ENCODE measurements at places on chromosomes 12 and 14.

GRCh38 chr14:99758121-99758821, 34.9 kb upstream of the EML1 start:
- peak; percentile 85 for DNase-seq

DNA sequence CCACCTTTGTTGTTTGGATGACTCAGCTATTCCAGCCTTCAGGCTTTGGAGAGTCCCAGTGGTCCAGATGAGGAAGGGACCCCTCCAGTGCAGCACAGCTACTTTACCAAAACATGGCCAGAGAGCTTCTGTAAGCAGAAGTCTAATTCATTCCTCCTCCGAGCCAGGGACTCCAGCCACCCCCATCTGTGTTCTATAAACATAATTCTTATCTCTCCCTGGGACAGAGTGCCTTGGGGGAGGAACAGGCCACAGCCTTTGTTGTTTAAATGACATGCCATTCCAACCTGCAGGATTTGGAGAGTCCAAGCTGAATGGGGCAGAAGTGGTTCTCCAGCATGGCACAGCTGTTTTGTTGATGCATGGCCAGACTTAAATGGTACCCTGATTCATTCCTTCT, 994.0 kb downstream of the TRHDE start:
- no peak for DNase-seq

DNA sequence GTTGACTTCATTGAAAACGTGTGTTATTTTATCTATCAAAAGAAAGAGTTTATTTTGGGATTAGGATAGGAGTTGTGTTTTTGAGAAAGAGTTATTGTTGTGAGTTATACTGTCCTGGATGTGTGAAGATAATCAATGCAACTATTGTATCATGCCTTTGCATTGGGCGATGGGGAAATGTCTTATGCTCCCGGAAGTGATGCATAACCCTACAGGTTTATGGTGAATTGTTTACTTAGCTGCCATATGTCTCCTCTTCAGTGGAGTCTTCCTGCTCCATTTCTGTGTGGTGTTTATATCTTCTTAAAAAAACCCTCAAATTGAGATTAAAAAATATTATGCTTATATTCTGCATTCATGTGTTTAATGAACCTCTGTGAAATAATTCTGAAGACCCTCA, 6.5 kb downstream of the PDE3A start:
- DNase-seq, result no peak

- peak; percentile 33 for DNase-seq
These were observed 116.9 kb upstream of the PWP1 start for GRCh38 chr12:107568718-107569117.

GRCh38 chr14:100778951-100779690, 46.8 kb upstream of the MEG3 start:
- DNase-seq, result no peak

GRCh38 chr12:68317047-68317667, 15.0 kb downstream of the MDM1 start:
- peak; percentile 84 for DNase-seq

- no peak for DNase-seq
These were observed 5.0 kb upstream of the ALDH2 start for GRCh38 chr12:111761706-111762105.

GRCh38 chr14:22872033-22872832, 693 bp downstream of the LRP10 start:
- DNase-seq, result peak; percentile 85

DNA sequence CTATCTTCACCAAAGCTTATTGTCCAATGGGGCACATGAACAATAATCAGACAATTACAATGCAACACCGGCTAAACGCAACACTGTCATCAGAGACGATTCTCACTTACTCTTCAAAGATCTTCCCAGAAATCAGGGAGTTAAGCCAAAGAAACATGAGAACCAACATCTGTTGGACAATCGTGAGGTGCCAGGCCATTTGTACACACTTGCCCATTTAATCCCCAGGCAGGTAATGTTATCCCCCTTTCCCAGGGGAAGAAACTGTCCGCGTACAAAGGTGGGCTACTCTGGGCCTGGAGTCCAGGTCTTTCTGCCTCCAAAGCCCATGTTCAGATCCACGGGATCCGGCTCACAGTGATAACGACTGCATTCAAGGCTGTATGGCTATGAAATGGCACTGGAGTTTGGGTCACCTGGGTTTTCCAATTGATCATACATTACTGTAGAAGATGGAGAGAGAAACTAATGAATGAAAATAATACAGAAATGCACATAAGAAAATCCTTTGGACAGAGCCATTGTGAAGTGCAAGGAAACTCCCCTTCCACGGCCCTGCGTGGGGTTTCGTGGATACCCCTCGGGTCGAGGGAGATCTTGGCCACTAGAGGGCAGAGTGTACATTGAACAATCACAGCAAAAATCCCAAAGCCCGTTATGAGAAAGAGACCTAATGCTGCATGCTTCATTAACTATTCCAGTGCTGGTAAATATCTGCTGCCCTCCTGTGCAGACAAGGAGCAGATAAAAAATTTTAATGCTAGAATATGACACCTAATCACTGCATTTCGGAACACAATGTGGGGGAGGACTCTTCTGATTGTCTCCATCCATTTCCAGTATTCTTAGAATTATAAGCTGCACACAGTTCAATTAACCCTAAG, 111.4 kb downstream of the EGLN3 start:
- peak; percentile 62 for DNase-seq

- DNase-seq, result peak; percentile 7
These were observed 25.6 kb upstream of the ARID2 start for GRCh38 chr12:45703942-45704341.

GRCh38 chr14:89085231-89085731, 260.8 kb downstream of the TTC8 start:
- peak; percentile 23 for DNase-seq

DNA sequence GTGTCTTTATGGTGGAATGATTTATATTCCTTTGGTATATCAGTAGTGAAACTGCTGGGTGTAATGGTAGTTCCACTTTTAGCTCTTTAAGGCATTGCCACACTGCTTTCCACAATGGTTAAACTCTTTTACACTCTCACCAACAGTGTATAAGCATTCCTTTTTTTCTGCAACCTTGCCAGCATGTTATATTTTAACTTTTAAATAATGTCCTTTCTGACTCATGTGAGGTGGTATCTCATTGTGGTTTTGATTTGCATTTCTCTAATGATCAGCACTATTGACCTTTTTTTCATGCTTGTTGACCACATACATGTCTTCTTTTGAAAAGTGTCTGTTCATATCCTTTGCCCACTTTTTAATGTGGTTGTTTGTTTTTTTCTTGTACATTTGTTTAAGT, 142.5 kb downstream of the MSRB3 start:
- no peak for DNase-seq

GRCh38 chr12:106080791-106081170, 58.0 kb downstream of the NUAK1 start:
- DNase-seq, result peak; percentile 45

DNA sequence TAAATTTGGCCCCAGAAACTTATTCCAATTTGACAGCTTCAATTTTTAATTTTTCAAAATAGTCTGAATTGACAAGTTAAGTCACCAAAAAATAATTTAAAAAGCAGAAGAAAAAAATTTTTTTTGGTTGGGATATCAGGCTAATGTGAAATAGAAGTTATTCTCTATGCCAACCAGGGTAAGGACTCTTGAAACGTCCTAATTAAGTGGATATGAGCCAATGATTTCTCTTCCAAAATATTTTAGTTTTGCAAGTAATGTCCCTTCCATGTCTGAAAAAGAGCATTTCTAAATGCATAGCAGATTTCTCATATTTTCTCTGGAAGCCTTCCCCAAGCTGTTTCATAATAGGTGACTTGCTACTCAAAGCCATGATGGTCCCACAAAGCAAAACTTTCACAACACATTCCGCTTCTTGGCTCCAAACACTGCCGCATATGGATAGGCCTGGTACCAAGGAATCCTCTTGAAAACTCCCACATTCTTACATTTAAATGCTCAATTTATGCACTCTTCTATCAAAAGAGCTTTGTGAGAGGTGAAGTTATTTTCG, 65.1 kb downstream of the SIX6 start:
- DNase-seq, result peak; percentile 98

GRCh38 chr12:114274131-114274530, 131.8 kb downstream of the TBX5 start:
- peak; percentile 42 for DNase-seq

- no peak for DNase-seq
These were observed 58.9 kb upstream of the SRRM4 start for GRCh38 chr12:118922405-118922804.

GRCh38 chr12:47078086-47078395, 1.4 kb upstream of the PCED1B start:
- DNase-seq, result no peak

DNA sequence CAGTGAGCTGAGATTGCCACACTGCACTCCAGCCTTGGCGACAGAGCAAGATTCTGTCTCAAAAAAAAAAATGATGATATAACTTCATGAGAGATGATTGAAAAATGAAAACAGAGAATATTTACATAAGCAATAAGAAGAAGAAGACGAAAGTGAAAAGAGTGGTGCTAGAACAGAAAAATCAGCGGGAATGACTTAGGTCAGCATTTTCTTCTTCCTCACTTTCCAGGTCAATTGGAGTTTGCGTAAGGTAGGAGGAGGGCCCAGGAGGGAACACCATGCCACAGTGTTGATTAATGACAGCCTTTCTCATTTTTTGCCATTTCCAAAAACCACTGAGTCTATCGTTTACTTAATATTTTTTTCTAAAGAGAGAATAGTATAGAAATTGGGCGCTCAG, 200.0 kb downstream of the SLC15A4 start:
- no peak for DNase-seq

GRCh38 chr14:39988939-39989338, 556.7 kb upstream of the FBXO33 start:
- peak; percentile 2 for DNase-seq

GRCh38 chr12:44000309-44000952, 164.6 kb downstream of the TMEM117 start:
- peak; percentile 50 for DNase-seq

- DNase-seq, result peak; percentile 91
These were observed 42.9 kb downstream of the TRIP11 start for GRCh38 chr14:91996948-91997371.

DNA sequence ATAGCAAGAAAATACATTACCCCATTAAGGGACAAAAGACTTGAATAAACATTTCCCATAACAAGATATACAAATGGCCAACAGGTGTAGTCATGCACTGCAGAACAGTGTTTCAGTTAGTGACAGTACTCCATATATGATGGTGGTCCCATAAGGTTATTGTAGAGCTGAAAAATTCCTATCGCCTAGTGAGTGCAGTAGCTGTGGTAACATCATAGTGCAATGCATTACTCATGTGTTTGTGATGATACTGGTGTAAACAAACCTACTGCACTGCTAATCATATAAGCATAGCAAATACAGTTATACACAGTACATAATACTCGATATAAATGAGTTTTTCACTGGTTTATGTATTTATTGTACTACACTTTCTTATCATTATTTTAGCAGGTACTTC, 168.7 kb downstream of the C12orf75 start:
- DNase-seq, result no peak

- no peak for DNase-seq
These were observed 22.8 kb downstream of the ITGA7 start for GRCh38 chr12:55684761-55685370.

DNA sequence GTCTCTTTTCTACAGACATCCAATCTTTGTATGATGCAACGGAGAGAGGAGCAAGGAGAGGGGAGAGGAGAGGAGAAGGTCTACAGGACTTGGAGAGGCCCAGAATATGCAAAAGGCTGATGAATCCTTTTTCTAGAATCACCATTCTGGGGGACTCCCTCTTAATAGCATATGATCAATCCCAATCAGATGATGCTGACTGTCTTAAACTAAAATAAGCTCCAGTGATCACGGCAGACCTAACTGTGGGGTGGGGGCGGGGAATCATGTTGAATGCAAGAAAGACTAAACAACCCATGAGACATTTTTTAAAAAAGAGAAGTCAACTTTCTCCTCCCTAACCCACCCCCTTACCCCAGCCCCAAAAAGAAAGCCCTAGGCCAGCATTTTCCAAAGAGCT, 33.4 kb downstream of the BTBD7 start:
- no peak for DNase-seq

- no peak for DNase-seq
These were observed 40.5 kb downstream of the DUSP6 start for GRCh38 chr12:89311703-89312293.

GRCh38 chr14:77882636-77883035, 82.7 kb downstream of the ADCK1 start:
- DNase-seq, result peak; percentile 37

- DNase-seq, result no peak
These were observed 4.0 kb downstream of the CLEC1A start for GRCh38 chr12:10094646-10095395.

DNA sequence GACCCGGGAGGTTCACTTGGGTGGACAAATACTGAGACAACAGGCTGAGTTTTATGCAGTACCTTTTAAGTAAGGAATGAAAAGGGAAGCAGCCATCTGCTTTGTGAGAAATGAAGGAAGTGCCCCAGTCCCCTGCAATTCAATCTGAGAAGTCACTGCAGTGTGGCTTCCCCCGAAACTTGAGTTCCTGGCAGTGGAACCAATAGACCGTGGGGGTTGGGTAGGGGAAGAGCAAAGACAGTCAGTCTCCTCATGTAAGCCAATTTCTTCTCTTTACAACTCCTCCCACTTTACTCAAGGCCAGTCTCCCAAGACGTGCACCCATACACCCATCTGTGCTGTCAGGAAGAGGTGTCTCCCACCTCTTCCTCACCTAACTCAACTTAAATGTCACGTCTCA, 206.5 kb downstream of the BCAT1 start:
- no peak for DNase-seq

DNA sequence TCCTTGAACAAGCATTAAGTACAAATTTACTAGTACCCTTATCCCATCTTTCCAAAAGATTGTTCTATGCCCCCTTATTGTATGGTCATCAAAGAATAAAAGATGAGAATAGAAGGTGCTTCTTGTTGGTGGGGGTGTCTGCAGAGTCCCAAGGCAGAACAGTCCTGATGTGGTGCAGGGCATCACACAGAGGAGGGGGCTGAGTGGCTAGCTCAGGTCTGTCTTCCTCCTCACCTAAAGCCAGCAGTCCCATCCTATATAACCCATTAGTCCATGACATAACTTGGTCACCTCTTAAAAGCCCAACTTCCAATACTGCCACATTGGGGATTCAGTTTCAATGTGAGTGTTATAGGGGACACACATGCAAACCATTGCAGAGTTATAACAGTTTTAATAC, 9.9 kb downstream of the LRRC10 start:
- DNase-seq, result no peak

DNA sequence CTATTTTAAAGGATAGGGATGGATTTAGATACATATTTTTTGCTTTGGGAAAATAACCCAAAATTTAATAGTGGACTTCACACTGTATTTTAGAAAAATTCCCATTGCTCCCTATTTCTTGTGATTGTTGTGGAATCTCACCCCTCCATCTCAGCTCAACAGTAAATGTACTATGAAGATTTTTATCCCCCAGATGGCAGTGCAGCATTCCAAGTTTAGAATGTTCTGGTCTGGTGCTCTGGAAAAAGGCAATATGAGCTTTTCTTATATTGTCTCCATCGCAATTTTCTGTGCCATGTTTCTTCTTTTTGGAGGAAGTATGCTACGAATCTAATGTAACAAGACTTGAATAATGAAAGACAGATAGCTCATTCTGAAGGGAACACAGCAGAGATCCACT, 471.7 kb upstream of the SYT1 start:
- DNase-seq, result peak; percentile 67

GRCh38 chr12:43306066-43306465, 245.9 kb downstream of the ADAMTS20 start:
- peak; percentile 91 for DNase-seq

Data from fibroblast of the aortic adventitia (primary cell).